ENCODE measurements at places on chromosomes 16 and 17. TPM values are rescaled to one million over a fixed set of nuclear protein-coding genes. Genes with fewer than 3 reads are reported as not detected.

Gene CTRL
- total RNA-seq = not detected

Gene TVP23A
- total RNA-seq = 0.12 TPM

Gene HS3ST4
- not detected for total RNA-seq

Gene AANAT
- not detected for total RNA-seq

Gene PRR35
- total RNA-seq = not detected

Gene HLF
- total RNA-seq = 0.12 TPM

Gene AIPL1
- not detected for total RNA-seq

Gene MYH8
- total RNA-seq = 4.1 TPM

Gene EVPLL
- not detected for total RNA-seq

Gene MT4
- total RNA-seq = not detected

Gene PYY
- total RNA-seq = not detected

Gene PRSS21
- total RNA-seq = 3.8 TPM

Gene NME4
- total RNA-seq = 171 TPM

Gene ASGR1
- total RNA-seq = 0.85 TPM

Gene ITGAX
- not detected for total RNA-seq

Gene SLC5A11
- total RNA-seq = not detected

Gene MPV17L
- not detected for total RNA-seq

Gene RNPS1
- total RNA-seq = 141 TPM

Gene CNTNAP1
- 37.9 TPM for total RNA-seq

Gene GPR179
- not detected for total RNA-seq

Gene TBC1D10B
- 44.6 TPM for total RNA-seq

Gene CCL23
- not detected for total RNA-seq

Gene C1QTNF8
- not detected for total RNA-seq

Gene C17orf50
- not detected for total RNA-seq

Gene SLC39A11
- total RNA-seq = 16.9 TPM

Gene RAB34
- 273 TPM for total RNA-seq

Gene MT1M
- total RNA-seq = 0.82 TPM

Gene GSE1
- total RNA-seq = 27.5 TPM

Gene KRT25
- not detected for total RNA-seq

Gene CTF1
- total RNA-seq = 2.9 TPM

Gene ALOX12
- not detected for total RNA-seq

Gene PIMREG
- total RNA-seq = 3.3 TPM

Gene APOH
- total RNA-seq = not detected

Gene TEX14
- total RNA-seq = 0.17 TPM

Gene EPX
- total RNA-seq = not detected

Gene ADAP2
- not detected for total RNA-seq

Gene TPSD1
- not detected for total RNA-seq

Gene GAST
- not detected for total RNA-seq

Gene OR4D1
- total RNA-seq = not detected

Gene GAS2L2
- not detected for total RNA-seq

Gene PPL
- 13.3 TPM for total RNA-seq

Gene ANKFN1
- not detected for total RNA-seq

Gene TMEM98
- total RNA-seq = 110 TPM

Gene PTGES3L
- 0.12 TPM for total RNA-seq

Gene SDR42E2
- not detected for total RNA-seq

Gene NPIPA2
- 0.58 TPM for total RNA-seq

Gene KCTD19
- not detected for total RNA-seq

Gene MAP2K6
- total RNA-seq = 16.8 TPM

Gene GRAP
- 0.23 TPM for total RNA-seq

Gene MYO18A
- total RNA-seq = 17.0 TPM

Gene AATK
- total RNA-seq = 0.35 TPM

Gene HBA2
- total RNA-seq = not detected

Gene WDR90
- 8.5 TPM for total RNA-seq

Gene SMIM36
- total RNA-seq = not detected

Gene CCL14
- not detected for total RNA-seq

Gene CHST6
- 0.70 TPM for total RNA-seq

Gene KRTAP1-5
- not detected for total RNA-seq

Gene SNAI3
- not detected for total RNA-seq

Measured in pericardium fibroblast (primary cell).